ENCODE measurements at places on chromosomes 12 and 14.

DNA sequence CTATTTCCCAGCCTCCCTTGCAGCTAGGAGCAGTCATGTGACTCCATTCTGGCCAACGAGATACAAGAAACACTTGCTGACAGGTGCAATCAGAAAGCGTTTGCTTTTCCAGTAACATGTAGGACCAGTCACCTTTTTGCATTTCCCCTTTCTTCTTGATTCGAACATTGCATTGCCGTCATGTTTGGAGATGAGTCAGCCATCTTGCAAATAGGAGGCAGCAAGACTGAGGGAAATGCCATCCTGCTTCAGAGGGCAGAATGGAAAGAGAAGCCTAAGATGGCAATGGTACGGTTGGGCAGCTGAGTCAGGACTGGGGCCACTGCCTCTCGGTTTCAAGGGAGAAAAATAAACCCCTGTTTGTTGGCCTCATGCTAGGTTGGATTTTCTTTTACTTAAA is 34.5 kb upstream of the GPR132 start:
- no peak for DNase-seq

DNA sequence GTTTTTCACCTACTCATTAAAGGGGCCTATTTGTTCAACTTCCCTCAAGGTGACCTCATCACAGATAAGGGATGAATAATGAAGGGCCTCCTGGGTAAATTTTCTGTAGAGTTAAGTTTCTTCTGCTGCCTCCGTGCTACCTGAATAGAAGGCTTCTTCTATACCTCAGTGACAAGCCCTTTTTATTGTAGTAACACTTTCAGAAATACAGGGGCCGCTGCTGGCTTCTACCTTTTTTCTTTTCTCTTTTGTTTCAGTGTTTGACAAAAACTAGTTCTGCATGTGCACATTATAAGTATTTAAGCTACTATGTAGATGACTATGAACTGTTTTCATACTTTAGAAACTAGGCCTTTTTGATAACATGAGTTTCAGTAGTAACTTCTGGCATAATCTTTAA is 207.0 kb downstream of the NAV3 start:
- no peak for DNase-seq

- no peak for DNase-seq
Observed at GRCh38 chr14:67512463-67513310, 20.4 kb upstream of the PLEKHH1 start.

- no peak for DNase-seq
Observed at GRCh38 chr12:79514730-79515529, 175.8 kb downstream of the PAWR start.

DNA sequence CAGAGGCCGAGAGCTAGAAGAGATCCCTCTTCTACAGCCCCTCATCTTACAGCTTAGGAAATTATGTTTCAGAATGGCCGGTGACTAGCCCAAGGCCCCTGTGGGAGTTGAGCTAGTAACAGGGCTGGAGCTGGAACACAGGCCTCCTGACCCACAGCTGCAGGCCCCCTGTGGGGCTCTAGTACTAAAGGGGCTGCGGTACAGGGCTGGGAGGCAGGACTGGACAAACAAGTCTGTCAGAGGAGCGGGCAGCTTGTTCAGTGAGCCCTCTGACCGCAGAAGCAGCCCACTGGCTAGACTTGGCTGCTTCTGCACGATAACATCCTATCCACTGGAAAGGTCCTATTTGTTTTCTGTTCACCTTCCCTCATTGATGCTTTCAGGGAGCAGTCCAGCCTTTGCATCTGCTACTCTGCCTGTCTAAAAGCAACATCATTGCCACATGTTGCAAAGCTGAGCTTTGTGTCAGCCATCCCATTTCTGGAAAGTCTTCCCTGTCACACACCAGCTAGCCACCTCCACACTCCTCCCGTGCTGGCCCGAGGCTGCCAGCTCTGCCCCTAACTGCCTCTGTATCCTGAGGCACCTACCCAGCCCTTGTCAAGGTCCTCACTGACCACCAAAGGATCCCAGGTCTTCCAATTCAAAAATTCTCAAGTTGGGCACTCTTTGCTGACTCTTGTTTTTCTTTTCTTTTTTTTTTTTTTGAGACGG is 10.2 kb downstream of the PSMC1 start:
- no peak for DNase-seq

DNA sequence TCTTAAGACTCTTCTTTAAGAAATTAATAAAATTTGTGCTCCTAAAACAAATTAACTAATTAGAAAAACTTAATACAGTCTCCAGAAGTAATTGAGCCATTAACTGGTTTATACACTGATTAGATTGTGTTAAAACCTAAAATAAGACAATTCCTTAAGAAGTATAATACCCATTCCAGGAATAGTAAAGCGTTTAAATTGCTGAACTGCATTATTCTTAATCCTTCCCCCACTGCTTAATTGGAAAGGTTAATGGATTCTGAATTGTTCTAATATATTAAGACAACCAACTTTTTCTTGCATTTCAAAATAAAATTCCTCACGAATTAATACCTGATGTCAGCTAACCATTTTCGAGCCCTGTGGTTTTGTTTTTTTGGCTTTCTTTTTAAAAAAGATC is 128.4 kb downstream of the KICS2 start:
- DNase-seq = no peak

GRCh38 chr12:3973973-3974644 is 100.9 kb upstream of the PARP11 start:
- DNase-seq = no peak

DNA sequence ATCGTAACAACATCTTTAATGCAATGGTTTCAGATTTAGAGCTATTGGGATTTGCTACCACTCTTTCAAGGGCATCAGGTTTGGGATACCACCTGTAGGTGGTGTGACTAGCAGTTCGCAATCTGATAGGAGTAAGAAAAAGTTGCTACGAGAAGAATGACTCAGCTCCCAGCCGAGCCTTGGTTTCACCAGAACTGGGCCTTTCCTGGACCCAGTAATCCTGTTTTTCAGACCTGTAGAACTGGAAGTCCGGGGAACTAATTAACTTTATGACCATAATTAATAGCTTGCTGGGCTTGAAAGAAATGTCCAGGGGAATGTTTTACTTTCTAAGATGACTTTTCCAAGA is 770 bp downstream of the ABHD4 start:
- DNase-seq = peak; percentile 25

DNA sequence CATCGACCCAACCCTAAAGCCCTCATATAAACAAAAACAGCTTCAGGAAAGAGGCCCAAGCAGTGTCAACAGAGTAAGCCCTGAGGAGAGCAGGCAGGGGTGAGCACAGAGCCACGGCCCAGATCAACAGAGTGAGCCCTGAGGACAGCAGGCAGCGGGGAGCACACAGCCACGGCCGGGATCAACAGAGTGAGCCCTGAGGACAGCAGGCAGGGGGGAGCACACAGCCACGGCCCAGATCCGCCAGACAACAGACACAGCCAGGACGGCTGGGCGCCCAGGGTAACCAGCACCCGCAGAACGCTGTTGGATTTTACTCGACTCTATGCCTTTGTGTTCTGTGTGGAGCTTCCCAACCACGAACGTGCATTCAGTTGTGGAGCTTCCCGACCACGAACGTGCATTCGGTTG is 15.0 kb downstream of the CCDC85C start:
- DNase-seq = no peak

DNA sequence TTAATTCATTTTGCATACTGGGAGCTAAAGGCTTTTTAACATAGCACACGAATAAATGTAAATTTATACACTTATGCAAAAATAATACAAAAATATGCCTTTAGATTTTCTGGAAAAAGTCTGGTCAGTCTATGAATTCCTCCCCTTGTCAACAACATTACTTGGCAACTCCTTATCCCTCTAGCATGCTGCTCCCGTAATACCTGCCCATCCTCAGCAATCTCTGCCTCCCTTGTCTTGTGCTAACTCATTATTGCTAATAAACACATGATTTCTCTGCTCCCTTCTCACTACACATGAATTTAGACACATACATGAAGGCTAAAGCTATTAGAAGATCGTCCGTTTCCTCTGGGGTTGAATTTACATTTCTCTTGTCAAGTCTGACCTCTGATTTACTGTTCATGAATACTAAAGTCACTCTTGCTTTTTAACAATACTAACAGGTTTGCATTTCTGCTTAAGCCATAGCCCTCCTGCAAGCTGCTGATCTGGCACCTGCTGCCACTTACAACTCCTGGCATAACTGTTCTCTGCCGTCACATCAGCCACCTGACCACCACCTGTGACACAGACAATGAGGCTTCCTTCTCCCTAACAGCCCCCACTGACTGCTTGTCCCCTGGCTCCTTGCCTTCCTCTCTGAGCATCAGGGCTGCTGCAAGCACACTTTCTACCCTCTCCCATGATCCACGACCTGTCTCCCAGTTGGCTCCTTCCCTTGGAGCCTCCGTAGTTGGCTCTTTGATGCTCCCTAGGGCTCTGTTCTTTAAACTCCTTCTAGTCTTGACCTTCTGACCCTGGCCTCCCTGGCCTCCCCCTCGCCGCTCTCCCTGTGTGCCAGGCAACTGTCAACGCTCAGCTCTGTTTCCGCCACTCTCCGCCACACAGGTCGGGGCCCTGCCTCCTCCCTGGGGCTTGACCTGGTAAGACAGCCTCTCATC is 177.6 kb downstream of the CALM1 start:
- DNase-seq = no peak

- no peak for DNase-seq
Observed at GRCh38 chr14:58466459-58466858, 38.9 kb downstream of the KIAA0586 start.

DNA sequence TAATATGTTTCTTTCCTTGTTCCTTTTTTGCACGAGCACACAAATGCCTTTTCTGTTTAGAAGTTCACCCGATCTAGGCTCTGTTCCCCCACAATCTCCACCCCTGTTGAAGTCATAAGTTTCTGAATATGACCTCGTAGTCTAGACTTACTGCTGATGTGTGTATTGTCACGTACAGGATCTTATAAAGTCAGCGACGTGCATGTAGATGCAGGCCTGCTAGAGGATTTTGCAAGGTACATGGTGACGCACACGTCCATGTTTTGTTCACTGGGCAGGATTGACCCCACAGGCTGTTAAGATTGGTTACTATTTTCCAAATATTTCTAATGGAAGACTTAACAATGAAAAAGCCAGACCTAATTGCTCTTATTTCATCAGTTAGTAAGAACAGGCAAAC is 46.2 kb upstream of the CCDC91 start:
- no peak for DNase-seq

DNA sequence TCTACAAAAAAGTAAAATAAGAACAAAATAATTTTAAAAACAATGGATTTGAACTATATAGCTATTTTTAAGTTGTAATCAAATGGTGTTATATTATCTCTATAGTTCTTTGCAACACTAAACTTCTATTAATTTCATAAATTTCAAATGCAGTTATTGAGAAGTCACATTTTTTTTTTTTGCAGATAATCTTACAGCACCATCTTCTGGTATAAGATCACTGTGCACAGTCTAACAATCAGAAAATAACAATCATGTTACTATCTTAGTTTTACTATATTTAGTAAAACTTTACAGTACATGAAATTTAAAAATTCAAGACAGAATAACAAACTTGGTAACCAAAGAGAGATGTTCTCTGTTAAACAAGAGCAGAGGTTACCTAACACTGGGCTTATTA is 40.6 kb downstream of the GXYLT1 start:
- DNase-seq = no peak

DNA sequence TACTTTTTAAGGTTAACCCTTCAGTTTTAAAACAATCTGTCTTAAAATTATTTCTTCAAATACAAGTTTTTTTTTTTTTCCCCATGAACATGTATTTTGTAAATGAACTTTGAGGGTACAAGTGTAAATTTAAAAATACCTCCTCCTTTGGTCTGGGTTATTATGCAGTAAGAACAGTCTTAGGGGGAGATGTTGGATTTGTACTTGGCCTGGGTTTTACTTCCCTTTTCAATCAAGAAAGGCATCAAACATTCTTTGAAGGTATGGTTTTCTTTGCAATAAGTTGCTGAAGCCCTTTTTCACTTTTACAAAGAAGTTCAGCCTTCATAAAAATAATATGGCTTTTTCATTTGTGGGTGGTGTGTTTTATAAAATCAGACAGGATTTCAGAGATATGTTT is 20.5 kb downstream of the WBP11 start:
- no peak for DNase-seq

- no peak for DNase-seq
Observed at GRCh38 chr14:22974530-22975313, 7.6 kb downstream of the AJUBA start.

DNA sequence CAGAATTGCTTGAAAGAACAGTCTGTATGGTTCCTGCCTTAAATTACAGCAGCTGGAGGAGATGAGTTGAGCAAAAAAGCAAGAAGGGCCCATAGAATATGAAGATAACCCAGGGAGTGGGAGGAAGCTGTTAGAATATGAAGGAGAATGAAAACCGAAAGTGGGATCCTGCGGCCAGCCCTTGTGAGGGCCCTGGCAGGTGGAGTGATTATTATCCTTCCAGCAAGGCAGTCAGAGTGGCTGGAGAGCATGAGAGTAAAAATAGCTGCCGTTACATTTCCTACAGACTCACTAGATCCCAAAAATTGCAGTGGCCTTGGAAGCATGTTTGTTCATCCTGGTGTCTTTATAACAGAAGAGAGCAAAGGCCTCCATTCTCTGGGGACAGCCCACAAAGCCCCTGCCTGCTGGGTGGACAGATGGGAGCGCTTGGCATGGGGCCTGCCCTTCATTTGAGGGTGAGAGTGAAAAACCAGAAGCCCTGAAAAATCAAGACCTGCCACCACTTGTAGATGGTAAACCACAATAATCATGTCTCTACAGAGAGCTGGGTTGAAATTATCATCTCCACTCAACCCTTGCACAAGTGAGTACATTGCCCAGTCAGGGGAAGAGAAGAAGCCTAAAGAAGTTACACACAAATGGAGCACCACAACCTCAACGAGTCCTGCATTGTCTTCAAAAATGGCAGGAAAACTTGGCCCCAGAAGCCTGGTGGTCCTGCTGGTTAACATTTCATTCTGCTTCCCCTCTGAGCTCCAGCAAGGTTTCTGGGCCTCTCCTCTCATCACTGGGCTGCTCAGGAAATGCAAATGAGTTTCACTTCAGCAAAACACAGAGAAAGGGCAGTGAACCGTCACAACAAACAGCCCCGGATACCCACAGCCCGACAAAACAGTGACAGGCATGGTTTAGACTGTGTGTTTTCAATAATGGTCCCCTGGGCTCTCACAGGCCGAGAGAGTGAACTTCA is 20.5 kb downstream of the ZDHHC22 start:
- DNase-seq = no peak

GRCh38 chr14:96683562-96684289 is 113.5 kb upstream of the VRK1 start:
- no peak for DNase-seq

DNA sequence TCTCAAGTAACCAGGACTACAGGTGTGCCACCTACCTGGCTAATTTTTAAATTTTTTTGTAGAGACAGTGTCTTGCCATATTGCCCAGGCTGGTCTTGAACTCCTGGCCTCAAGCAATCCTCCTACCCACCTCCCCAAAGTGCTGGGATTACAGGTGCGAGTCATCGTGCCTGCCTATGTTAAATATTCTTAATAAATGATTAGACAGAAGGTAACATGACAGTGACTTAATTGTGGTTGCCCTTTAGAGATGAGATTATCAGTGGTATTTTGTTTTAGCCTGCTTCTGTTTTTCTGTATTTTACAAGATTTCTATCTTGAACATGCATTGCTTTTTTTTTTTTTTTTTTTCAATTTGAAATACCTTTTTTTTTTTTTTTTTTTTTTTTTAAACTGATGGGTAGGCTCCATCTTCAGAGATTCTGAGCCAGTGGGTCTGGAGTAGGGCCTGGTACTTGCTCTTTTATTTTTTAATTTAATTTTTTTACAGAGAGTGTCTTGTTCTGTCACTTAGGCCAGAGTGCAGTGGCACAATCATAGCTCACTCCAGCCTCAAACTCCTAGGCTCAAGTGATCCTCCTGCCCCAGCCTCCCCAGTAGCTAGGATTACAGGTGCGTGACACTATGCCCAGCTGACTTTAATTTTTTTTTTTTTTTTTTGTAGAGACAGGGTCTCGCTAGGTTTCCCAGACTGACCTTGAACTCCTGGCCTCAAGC is 88.4 kb downstream of the BORCS5 start:
- DNase-seq = peak; percentile 18
